ENCODE measurements at places on chromosomes 5 and 9.

- no peak for DNase-seq
These were observed 8.4 kb downstream of the MATR3 start for GRCh38 chr5:139301808-139302499.

GRCh38 chr5:91430949-91431348, 47.8 kb upstream of the ARRDC3 start:
- no peak for DNase-seq

GRCh38 chr9:96137671-96138429, 164.1 kb downstream of the HSD17B3 start:
- DNase-seq: no peak

DNA sequence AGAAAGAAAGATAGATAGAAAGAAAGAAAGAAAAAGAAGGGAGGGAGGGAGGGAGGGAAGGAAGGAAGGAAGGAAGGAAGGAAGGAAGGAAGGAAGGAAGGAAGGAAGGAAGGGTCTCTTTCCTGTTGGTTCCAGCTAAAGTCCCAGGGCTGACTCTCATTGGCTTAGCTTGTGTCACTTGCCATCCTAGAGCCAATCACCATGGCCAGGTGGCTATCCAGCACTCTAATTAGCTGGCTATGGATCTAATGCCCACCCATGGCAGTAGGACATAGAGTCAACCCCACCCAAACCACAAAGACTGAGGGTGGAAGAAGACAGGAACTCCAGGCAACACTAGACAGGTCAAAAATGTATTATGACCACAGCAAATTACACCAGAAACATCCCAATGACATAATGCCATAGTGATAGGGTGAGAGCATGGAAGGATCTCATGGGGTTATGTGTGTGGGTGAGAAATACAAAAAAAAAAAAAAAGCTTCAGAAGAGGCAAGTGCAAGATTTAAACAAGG, 10.8 kb upstream of the CPLX2 start:
- DNase-seq: no peak

DNA sequence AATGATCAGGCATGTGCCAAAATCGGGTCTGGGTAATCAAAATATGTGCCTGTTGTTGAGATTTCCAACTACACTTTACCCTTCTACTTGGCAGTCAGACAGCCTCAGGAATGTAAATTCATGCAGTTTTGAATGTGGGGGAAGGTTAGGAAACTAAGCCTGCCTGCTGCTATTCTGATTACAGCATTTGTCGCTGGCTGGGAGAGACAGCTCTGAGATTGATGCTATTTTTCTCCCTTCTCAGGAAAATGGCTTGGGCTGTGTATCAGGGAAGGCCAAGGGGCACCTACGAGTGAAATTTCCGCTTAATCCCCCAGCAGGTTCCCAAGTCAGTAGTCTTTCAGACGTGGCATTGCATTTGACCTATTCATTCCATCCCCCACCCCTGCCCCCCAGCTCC, 3.6 kb upstream of the RGS7BP start:
- no peak for DNase-seq

- no peak for DNase-seq
These were observed 190.3 kb downstream of the DCP2 start for GRCh38 chr5:113166852-113167366.

GRCh38 chr9:119366909-119367682, 2.1 kb downstream of the BRINP1 start:
- no peak for DNase-seq

- peak; percentile 78 for DNase-seq
These were observed 23.4 kb downstream of the C9orf50 start for GRCh38 chr9:129597355-129598088.

DNA sequence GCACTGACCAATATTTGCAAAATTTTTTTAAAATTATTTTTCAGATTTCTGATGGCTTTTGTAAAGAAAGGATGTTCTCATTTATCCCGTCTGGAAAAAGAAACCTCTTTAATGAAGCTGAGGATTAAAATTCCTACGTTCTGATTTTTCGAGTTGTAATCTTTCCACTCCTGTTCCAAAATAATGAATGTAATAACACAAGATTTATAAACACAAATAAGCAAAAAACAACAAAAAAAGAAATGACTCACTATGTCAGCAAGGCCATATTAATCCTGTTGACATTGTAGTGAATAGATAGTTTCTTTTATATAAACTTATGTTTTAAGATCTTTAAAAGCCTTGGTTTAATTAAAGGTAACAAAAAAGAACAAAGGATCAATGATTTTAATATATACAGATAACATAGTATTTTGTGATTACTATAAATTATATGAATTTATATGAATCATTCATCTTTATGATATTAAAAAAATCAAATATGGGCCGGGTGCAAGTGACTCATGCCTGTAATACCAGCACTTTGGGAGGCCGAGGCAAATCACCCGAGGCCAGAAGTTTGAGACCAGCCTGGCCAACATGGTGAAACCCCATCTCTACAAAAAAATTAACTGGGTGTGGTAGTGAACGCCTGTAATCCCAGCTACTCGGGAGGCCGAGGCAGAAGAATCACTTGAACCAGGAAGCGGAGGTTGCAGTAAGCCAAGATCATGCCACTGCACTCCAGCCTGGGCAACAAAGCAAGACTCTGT, 336.6 kb upstream of the DAB2 start:
- no peak for DNase-seq

- DNase-seq: no peak
These were observed 43.1 kb downstream of the ADAMTS16 start for GRCh38 chr5:5183189-5183699.

DNA sequence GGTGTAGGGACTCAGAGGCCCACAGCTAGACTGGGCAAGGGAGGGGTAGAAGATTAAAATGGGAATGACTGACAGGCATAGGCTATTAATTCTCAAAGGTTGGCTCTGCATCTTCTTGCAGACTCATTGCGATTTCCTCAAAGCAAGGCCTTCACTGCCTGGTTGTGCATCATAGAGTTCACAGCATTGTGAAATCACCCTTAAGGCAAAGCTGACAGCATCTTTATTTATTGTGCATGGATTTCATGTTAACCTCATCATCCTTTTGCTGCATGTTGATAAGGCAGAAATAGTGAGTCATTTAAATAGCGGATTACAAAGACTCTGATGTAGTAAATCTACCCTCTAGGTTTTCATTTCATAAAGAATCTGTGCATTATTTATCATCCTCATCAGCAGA, 13.6 kb upstream of the PALM2AKAP2 start:
- no peak for DNase-seq

- no peak for DNase-seq
These were observed 86.7 kb downstream of the PHF2 start for GRCh38 chr9:93662952-93663572.

DNA sequence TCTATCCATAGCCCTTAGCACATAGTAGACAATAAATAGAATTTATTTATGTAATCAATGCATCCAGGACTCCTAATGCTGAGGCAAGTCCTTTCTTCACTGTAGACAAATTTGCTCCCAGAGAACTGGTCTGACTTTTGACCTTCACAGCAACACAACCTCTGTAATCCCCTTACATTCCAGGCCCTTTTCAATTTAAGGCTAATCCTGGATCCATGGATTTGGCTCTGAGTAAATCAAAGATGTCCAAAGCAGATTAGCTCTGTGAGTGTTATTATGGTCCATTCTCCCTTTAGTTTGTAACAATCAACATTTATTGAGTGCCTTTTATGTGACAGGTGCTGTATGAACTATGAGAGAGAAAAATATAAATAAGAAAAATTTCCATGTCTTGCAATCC, 27.4 kb upstream of the TMC1 start:
- no peak for DNase-seq

DNA sequence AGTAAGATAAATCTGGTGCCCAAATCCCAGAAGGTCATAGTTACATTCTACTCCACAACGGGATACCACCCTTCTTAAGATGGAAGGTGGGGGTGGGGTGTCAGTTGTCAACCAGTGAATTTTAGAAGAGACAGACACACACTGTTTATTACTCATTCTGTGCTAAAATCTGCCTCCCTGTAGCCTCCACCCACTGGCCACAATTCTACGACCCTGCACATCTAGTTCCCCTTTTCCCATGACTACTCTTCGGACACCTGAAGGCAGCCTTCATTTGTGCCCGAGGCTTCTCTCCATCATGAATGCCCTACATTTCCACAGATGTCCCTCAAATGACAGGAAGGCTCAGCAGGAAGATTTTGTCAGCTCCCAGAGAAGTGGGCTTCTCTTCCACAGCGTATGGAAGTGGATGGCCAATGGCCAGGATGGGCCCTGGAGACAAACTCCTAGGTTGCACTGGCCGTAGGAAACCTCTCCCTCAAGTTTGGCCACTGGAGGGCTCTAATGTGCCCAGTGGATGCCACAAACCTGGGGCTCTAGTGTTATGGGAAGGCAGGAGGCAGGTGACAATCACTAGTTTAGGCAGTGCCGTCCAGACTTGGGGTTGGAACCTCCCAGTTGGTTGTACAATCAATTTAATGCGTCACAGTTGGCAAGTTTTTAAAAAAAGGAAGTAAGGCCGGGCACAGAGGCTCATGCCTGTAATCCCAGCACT, 46.6 kb downstream of the PTPN3 start:
- no peak for DNase-seq

- DNase-seq: no peak
These were observed 33.5 kb downstream of the PDGFRB start for GRCh38 chr5:150122158-150122510.

DNA sequence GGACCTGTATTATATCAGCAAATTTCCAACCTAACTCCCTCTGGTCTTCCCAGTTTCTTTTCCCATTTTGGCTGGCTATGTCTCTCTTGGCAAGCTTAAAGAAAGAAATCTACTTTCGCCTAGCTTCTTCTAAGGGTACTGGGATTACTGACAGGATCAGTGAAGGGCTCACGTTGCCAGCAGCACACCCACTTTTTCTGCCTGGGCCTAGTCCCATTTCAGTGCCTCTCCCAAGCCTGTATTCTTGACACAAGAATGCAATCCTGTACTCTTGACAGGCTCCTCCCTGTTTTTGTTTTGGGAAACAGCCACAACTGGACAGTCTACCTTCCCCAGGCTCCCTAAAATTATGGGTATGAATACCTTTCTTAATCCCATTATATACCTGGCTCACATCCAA, 170.5 kb downstream of the EPB41L4A start:
- no peak for DNase-seq

DNA sequence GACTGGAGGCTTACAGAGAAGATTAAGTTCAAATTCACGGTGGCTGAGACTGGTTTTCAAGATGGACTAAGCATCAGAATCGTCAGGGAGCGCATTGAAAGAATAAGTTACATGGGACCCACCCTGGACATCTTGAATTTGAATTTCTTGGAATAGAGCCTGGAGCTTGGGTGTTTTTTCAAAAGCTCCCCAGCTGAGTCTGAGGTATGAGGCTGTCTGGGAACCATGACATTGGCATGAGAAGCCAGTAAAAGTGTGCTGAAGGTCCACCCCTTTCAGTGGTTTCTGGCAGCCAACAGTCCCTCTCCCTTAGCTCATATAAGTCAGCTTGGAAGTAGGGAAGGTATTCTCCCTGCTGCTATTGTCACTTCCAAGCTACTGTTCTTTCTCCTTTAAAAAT, 97.8 kb downstream of the MAST4 start:
- no peak for DNase-seq

- DNase-seq: no peak
These were observed 107.0 kb downstream of the GPBP1 start for GRCh38 chr5:57280853-57281252.

DNA sequence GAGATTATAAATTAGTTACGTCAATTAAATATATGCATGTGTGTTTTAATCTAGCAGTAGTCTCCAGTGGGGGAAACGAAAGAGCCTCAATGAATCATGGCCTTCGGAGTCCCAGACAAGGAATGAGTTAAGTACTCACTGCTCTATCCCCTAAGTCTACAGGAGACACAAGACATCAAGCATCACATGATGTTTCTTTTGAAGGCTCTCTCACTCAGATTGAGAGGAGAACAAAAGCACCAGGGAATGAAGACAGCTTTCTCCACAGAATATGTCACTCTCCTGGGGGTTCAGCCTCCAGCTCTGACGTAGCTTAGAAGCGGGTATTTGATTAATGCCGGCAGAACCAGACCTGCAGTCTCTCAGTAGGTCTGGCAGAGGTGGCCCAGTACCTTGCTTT, 381.4 kb downstream of the ACTL7B start:
- DNase-seq: no peak

DNA sequence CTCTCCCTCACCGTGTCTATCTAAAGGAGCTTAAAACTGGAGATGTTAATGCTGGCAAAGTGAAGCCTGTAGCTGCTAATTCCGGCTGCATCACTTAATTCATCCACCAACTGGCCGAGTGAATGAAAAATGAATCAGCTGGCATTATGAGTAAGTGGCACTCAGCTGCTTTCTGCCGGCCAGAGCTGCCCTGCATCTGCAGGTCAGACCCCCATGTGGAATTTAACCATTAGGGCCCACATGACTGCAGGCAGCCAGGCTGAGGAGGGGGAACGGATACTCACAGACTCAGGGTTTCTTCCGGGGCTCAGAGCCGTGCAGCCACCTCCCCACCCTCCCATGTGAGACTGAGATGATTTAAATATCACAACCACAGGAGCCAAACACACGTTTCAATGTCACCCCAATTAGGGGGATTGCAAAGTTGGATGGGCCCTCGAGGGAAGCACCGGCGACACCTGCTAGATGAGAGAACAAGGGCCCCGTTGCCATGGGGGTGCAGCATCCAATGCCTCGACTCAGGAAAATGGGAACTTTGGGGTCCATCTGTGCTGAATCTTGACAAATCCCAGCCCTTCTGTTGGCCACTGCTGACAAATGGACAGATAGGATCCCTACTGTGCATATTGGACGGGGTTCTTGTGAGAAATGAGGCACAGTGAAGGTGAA, 115.6 kb upstream of the ALDH1B1 start:
- DNase-seq: no peak

DNA sequence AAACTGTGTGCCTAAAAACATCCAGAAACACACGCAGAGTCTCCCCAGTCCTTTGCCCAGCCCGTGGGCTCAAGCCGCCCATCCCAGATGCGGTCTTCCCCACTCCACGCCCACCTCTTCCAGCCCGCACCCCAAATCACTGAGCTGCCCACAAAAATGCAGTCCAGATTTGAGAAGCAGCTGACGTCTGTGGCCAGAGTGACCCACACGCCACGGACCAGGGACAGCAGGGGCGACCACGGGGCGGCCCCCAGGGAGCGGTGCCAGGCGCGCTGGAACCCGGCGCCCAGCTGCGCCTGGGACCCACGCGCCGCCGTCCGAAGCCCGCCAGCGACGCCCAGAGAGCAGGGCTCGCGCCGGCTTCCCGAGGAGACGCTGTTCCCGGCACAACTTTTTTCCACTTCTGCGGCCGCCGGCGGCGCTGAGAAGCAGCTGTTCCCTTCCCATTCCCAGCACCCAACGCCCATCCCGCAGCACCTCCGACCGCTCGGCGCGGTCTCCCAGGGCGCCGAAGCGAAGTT, 674 bp downstream of the LHFPL2 start:
- DNase-seq: peak; percentile 72

DNA sequence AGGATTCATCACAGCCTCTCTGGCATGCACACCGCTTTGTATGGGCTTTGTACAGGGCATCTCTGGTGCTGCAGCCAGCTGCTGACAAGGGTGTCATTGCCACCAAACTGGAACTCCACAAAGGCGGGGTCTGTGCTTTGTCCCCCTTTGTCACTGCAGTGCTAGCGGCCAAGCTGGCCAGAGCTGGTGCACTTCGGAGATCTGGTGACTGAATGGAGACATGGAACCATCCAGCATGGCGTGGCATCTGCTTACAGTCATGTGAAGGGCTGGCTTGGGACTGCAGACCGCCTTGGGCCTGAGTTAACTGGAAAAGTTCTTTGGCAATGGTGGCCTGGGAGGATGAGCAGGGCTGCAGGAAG, 18.7 kb upstream of the COL5A1 start:
- peak; percentile 12 for DNase-seq

- no peak for DNase-seq
These were observed 207.5 kb downstream of the LRRC70 start for GRCh38 chr5:62786099-62786498.

All from left cardiac atrium (tissue), 4 donors.